Type B pancreatic cell (in vitro differentiated cells): ENCODE measurements at places on chromosomes 1 and 21. TPM values are rescaled to one million over a fixed set of nuclear protein-coding genes. Genes with fewer than 3 reads are reported as not detected.

GRCh38 chr1:167263819-167264464 is 43.3 kb downstream of the POU2F1 start:
- DNase-seq = no peak
- H3K27ac ChIP-seq = no peak overlapping the region
- H3K36me3 ChIP-seq = no peaks in the 10 kb centered on the region
- H3K4me3 ChIP-seq = no peak overlapping the region

GRCh38 chr1:33121728-33122127 is 40.8 kb downstream of the AZIN2 start:
- H3K36me3 ChIP-seq = peaks cover 12% of the 10 kb centered on the region
- H3K27me3 ChIP-seq = peaks cover 10% of the 10 kb centered on the region
- H3K27ac ChIP-seq = no peak overlapping the region
- no peak overlapping the region for H3K4me3 ChIP-seq
- peak; percentile 31 for DNase-seq

GRCh38 chr1:220164116-220164515 is 70.2 kb downstream of the IARS2 start:
- no peak overlapping the region for H3K4me3 ChIP-seq
- peaks cover 14% of the 10 kb centered on the region for H3K36me3 ChIP-seq
- no peaks in the 10 kb centered on the region for H3K4me1 ChIP-seq
- no peak overlapping the region for H3K27ac ChIP-seq

PTGER3 gene
- 2.8 and 4.7 TPM in 2 replicates for total RNA-seq

GRCh38 chr1:175221557-175222175 is 29.1 kb upstream of the KIAA0040 start:
- H3K36me3 ChIP-seq = no peaks in the 10 kb centered on the region
- H3K27me3 ChIP-seq = peaks cover 6% of the 10 kb centered on the region
- H3K4me1 ChIP-seq = peaks cover 15% of the 10 kb centered on the region
- H3K27ac ChIP-seq = peak overlapping the region; percentile 25

DNA sequence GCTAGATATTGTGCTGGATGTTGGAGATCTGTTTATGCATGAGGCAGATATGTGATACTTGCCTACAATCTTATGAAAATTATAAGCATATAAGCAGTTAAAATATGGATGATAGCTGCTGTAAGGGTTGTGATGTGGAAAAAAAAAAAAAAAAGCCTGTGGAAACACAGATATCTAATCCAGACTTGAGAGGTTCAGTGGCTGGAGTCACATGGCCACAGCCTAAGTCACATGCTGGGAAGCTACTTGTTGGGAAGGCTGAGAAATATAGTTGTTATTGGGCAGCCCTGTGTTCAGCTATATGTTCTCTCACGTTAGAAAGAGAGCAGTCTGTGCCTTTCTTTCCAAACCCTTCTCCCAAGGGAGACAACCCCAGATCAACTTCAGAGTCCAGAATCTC is 15.1 kb downstream of the RAVER2 start:
- no peak overlapping the region for H3K4me3 ChIP-seq
- no peak for DNase-seq
- peaks cover 9% of the 10 kb centered on the region for H3K4me1 ChIP-seq

- no peaks in the 10 kb centered on the region for H3K36me3 ChIP-seq
- H3K4me3 ChIP-seq = no peak overlapping the region
- no peak for DNase-seq
Observed at GRCh38 chr1:39648496-39648895, 9.1 kb upstream of the HEYL start.

DNA sequence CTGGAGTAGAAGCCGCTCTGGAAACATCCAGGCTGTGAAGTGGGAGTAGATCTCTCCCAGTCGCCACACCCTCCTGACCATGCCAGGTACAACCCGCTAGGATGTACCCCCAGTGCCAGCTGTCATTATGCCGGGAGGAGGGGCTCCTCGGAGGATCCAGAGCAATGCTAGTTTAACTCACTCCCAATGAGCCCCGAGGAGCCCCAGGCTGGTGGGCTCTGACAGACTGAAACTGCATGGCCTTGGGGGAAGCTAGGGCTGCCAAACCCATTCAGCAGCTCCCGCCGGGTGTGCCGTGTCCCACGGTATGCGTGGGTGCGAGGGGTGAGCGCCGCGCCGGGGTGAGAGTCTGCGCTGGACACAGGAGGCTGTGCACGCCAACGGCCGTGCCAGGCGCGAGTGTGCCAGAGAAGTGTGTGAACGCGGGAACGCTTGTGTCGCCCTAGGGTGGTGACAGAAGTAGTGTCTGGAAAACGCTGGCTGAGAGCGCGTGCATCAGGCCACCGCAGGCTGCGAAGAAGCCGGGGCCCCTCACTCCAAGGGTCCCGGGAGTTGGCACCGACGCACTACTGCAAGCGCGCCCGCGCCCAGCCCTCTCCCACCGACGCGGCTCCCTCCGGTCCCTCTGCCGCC is 177.1 kb upstream of the EDN2 start:
- peak overlapping the region; percentile 88 for H3K4me3 ChIP-seq
- H3K4me1 ChIP-seq = peaks cover 15% of the 10 kb centered on the region

GRCh38 chr1:214551436-214552173 is at the start of gene PTPN14:
Gene PTPN14, minus strand, starts transcription at chr1:214551602. Its CDS starts 86,799 bp downstream, at chr1:214464803.
- peaks cover 31% of the 10 kb centered on the region for H3K4me1 ChIP-seq
- H3K36me3 ChIP-seq = no peaks in the 10 kb centered on the region
- peak; percentile 89 for DNase-seq
- peak within 1 kb of the TSS; percentile 100 for H3K27ac ChIP-seq
- peaks cover 10% of the 10 kb centered on the region for H3K27me3 ChIP-seq

RGS18 gene
- 0.21 TPM in 1 of 2 replicates, not detected in the other for total RNA-seq

DNA sequence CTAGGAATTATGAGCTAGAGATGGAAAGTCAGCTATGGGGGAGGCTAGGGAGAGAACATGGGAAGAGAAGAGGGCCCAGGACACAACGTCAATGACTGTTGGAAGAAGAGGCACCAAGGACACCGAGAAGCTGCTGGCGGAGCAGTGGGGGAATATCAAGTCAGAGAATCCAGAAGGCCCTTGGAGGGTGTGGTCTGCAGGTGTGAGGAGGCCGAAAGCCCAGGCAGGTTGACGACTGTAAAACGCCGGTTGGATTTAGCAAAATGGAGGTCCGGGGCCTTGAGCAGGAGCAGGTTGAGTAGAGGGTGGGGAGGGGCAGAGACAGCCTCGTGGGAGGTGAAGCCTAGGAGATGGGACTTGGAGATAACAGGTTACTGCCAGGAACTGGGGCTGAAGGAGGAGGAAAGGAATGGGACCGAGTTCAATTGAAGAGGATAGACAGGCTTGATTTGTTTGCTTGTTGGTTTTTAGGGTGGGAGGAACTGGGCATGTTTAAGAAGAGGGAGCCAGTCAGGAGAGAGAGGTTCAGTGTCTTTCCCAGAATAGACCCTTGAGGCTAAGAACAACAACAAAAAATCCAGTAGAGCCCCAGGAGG is 35.1 kb downstream of the EDN2 start:
- peaks cover 34% of the 10 kb centered on the region for H3K4me1 ChIP-seq
- H3K4me3 ChIP-seq = peak overlapping the region; percentile 6
- no peak for DNase-seq
- H3K27ac ChIP-seq = no peak overlapping the region

DNA sequence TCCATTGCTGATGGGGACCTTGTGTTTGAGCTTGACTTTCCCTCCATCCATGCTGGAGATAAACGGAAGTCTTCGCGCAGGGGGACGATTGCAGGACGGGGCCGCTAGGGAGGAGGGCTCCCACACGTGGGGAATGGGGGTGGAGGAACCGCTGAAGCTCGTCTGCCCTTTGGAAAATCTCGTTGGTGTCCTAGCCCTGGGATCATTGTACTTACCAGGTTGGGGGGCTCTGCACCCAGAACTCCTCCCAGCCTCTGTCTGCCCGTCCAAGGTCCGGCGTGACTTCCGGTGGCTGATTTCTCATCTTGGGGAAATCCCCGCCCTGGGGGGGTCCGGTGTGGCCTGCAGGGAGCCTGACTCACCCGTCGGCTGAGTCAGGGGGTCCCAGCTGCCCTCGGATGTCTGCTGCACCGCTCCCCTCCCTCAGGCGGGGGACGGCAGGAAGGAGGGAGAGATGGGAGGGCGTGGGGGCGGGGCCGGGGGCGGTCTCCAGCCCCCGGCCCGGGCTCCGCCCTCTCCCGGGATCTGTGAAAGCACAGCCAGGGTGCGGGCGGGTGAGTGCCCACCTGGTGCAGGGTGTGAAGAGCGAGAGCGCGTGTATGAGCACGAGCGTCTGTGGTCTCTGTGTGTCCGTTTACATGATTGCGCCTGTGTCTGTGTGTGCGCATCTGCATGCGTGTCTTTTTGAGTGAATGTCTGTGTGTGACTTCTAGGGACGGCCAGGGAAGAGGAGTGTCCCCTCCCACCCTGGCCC is 35.8 kb downstream of the PIK3CD start:
- H3K36me3 ChIP-seq = no peaks in the 10 kb centered on the region
- H3K4me1 ChIP-seq = no peaks in the 10 kb centered on the region
- peaks cover 54% of the 10 kb centered on the region for H3K27me3 ChIP-seq
- no peak overlapping the region for H3K27ac ChIP-seq

- H3K27me3 ChIP-seq = no peaks in the 10 kb centered on the region
- H3K36me3 ChIP-seq = no peaks in the 10 kb centered on the region
- H3K4me3 ChIP-seq = no peak within 1 kb of the TSS
- no peak within 1 kb of the TSS for H3K27ac ChIP-seq
Observed at GRCh38 chr1:15475752-15476314, at the start of gene CELA2B. Gene CELA2B, plus strand, starts transcription at chr1:15476104. Its CDS starts 22 bp downstream, at chr1:15476126.

- H3K27me3 ChIP-seq = peaks cover 2% of the 10 kb centered on the region
- no peaks in the 10 kb centered on the region for H3K36me3 ChIP-seq
- H3K27ac ChIP-seq = peak overlapping the region; percentile 78
- peak overlapping the region; percentile 86 for H3K4me3 ChIP-seq
- no peak for DNase-seq
Observed at GRCh38 chr1:1357871-1358432, 403 bp downstream of the MXRA8 start.

DNA sequence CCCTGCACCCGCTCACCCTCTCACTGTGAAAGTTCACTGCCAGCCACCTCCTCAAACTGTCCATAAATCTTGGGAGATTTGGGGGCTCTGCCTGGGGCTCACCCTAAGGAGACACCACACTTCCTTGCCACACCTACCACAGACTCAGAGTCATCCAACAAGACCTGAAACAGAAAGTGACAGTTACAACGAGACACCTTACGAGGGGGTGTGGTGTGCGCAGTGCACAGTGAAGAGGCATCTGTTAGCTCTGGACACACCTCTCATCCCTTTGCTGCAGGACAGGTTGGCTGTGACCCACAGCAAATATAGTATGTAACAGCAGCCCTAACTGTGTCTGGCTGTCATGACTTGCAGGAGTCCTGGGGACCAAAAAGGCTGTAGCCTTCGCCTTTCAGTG is 190.2 kb downstream of the NR5A2 start:
- no peak for DNase-seq
- no peaks in the 10 kb centered on the region for H3K36me3 ChIP-seq
- peak overlapping the region; percentile 16 for H3K27ac ChIP-seq
- peaks cover 3% of the 10 kb centered on the region for H3K27me3 ChIP-seq
